ENCODE measurements at places on chromosomes 7 and 10. TPM values are rescaled to one million over a fixed set of nuclear protein-coding genes. Genes with fewer than 3 reads are reported as not detected.

CPA2 gene
- total RNA-seq = 1.9 TPM

GDF10 gene
- total RNA-seq = 4.0 TPM

AGMO gene
- 0.11 TPM for total RNA-seq

ITIH5 gene
- total RNA-seq = 0.11 TPM

ARF5 gene
- 280 TPM for total RNA-seq

CCT6A gene
- total RNA-seq = 99.0 TPM

KCNIP2 gene
- total RNA-seq = 63.6 TPM

TAS2R4 gene
- 2.5 TPM for total RNA-seq

GRCh38 chr7:101436857-101437576, 74.3 kb downstream of the COL26A1 start:
- DNase-seq = no peak

- DNase-seq = peak; percentile 71
These were observed 1.1 kb upstream of the ITGB8 start for GRCh38 chr7:20329389-20330238.

GRCh38 chr10:8321990-8322389, 267.5 kb downstream of the GATA3 start:
- no peak for DNase-seq

DNA sequence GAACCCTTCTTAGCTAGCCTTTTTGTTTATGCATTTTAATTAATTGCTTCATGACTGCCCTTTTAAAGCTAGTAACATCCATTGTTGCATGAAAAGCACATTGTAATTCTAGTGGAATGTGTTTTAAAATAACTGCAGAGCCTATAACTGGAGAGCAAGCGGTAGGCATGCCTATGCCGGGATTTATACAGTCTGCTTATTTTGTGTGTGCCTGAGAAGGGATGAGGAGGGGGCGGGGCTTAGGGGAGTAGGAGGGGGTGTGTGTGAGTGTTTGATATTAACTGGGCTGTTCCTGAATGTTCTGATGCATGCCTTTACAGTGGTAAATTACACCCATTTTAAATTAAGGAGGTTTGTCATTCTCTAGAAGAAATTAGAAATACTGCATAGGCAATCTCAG, 208.1 kb downstream of the TCF7L2 start:
- no peak for DNase-seq

GRCh38 chr10:126380352-126381076, 7.8 kb downstream of the ADAM12 start:
- no peak for DNase-seq

- peak; percentile 56 for DNase-seq
These were observed 295.0 kb downstream of the SUGCT start for GRCh38 chr7:40429826-40430225.

- no peak for DNase-seq
These were observed 152.9 kb downstream of the NRF1 start for GRCh38 chr7:129764247-129765084.

DNA sequence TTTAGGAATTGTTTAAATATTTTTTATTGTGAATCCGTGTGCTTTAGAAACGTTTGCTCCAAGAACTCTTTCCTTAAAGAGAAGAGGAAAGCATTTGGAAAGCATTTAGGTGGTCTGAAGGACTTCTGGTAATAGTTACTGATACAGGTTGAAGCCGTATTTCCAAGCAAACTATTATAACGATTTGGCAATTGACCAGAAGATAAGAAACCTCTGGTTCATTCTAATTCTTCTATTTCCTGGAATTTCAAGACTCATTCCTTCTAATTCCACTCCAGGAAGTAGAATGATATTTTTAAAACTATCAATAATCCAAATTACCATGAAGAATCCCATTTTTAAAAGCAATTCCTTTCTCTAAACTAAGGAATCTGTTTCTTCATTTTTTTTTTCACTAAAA, 158.9 kb upstream of the AGR3 start:
- DNase-seq = no peak

DNA sequence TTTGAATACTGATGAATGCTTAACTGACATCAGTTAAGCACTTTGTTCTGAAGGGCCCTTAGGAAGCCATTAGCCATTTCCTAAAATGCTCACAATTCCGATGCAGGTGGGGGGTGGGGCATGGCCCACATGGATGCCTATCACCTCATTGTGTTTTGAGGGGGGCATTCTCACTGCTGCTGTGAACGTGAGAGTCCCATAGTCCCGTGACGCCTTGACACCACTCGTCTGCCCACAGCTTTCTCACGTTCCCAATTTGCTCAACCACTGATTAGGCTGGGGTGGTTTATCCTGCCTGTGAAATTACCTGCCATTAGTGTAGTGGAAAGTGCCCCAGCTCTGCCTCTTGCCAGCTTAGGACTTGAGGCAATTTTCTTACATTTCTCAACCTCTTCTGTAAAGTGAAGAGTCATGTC, 31.9 kb downstream of the DUSP5 start:
- DNase-seq = no peak

DNA sequence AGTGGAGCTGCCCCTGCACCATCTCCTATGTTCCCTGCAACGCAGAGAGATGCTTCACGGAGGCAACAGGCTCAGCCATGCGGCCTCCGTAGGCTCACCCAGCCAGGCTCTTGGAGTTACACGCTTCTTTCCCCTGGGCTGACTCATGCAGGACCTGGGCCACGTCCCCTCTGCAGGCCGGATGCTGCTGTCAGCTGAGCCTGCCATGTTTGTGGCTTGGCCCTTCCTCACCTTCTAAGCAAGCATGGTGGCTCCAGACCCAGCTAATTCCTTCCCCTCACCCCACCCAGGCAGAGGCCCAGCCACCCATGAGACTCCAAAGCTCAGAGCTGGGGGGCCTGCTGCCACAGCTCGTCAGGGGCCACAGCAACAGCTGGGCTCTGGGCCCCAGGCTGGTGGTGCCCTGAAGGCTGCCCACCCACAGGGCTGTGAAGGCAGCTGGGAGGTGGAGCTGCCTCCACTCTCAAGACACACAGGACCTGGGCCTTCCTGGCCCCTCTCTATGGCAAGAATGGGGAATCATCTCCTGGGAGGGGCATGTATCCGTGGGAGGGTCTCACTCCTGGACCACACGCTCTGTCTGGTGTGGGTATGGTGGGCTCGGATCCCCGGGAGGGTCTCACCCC, 219.6 kb downstream of the ELFN1 start:
- DNase-seq = peak; percentile 78

GRCh38 chr10:17622061-17622460, 4.9 kb upstream of the HACD1 start:
- no peak for DNase-seq

GRCh38 chr10:71516890-71517289, 120.2 kb downstream of the CDH23 start:
- DNase-seq = no peak

Measured in cardiac muscle cell (in vitro differentiated cells and primary cell).